KBM-7 (cell line): ENCODE measurements at places on chromosomes 3 and 15.

DNA sequence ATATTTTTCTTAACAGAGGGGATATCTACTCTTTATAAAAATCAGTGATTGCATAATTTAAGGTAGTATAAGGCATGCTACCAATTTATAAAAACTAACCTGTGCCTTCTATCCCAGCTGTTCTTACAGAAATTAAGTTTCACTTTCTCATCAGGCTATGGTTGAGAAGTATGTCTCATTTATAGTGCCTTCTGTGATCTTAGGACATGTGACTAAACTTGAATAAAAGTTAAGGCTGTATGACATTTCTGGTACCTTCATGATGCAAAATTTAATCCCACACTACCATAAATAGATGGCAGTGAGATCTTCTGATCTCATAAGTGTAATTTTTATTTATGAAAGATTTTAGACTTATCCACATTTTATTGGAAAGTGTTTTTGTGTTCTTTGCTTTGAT is 12.6 kb downstream of the TIPARP start:
- no peak for DNase-seq

GRCh38 chr15:48682942-48683651 is 37.6 kb upstream of the FBN1 start:
- no peak for DNase-seq

DNA sequence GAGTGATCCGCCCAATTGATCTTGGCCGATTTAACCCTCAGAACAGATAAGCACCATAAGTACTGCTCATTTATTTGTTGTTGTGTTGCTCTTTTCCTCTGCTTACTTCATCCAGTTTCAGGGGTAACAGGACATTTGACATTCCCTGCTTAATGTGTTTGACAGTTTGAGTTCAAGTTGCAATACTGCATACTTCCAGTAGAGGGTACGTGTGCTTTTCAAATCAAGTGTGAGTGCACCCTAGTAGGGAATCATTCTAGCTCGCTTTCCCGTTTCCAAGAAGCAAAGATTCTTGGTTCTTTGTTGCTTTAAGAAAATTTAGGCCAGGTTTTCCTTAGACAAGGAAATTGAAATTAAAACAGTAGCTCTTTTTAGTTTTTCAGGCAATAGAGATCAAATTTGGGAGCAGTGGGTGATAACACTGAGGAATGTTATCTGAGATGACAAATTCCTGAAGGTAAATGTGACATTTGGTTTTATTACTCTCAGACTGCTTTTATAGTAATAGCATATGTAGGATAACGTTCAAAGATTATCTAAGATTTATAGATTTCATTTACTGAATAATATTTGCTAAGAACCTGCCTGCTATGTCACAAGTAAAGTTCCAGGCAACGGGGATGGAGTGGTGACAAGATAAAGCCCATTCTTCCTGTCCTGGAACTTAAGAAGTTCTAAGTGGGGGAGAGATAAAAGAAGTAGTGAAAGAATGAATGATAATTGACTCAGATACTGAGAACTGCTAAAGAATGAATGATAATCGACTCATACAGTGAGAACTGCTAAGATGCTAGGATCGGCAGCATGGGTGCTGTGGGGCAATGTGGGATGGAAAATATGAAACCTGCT is 73.3 kb downstream of the SYNPR start:
- DNase-seq: peak; percentile 55

DNA sequence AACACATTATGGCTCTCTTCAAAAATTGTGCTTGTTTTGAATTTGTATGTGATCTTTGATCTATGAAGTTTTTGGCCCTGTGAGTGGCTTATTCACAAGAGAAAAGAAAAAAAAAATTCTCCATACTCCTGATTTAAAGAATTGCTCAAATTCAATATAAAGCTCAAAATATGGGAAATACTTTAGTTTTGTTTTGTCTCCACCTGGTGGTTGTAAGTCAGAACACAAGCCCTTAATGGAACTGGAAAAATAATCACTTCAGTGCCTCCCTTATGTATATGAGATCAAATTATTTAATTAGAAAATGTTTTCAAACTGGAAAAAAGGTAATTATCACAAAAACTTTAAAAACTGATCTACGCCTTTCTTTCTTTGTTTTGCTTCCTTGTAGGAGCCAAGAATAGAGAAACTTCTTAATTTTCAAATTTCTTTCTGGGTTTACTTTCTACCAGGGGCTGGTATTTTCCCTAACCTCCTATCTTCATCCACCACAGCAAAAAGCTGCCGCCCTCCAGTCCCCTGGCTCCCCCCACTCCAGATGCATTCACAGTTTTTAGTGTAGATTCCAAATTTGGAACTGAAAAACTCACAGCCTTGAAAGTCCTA is 50.6 kb downstream of the SERP1 start:
- DNase-seq: peak; percentile 76

DNA sequence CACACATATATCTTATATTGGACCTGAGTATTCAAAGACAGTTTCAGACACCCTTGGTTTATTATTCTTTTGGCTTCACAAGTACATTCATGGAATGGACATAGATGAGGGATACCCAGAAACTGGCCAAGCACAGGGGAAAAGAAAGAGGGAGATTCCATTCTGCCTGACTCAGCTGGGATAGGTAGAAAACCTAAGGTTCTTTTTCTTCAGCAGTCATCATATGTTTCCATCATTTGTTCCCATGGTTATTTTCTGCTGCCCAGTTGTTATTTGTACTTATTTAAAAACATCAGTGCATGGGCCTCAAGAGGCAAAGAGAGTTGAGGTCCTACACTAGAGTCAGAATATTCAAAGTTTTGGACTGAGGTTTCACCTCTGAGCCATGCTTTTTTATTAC is 91.8 kb downstream of the FILIP1L start:
- DNase-seq: no peak

GRCh38 chr3:167001374-167001773 is 378.7 kb downstream of the ZBBX start:
- no peak for DNase-seq

DNA sequence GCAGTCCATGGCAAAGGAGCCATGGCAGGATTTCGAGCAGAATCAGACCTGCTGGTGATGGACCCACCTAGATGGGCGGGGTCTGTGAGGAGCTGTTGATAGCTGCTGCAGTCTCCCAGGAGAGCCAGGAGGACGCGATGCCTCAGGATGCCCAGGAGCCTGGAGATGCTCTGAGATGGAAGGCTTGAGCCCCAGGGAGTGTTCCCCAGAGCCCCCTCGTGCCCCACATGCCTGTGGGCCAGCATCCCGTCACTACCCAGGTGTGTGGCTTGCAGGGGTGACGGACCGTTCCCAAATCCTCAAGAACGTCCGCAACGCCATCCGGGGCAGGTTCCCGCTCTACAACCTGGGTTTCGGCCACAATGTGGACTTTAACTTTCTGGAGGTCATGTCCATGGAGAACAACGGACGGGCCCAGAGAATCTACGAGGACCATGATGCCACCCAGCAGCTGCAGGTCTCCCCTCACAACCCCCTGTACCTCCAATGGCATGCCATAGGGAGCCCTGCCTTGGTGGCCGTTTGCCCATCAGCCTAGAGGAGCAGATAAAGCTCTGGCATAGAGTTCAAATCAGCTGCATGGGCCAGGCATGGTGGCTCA is 6.7 kb downstream of the ITIH1 start:
- no peak for DNase-seq

- no peak for DNase-seq
Observed at GRCh38 chr15:51105430-51106016, 10.8 kb upstream of the TNFAIP8L3 start.

DNA sequence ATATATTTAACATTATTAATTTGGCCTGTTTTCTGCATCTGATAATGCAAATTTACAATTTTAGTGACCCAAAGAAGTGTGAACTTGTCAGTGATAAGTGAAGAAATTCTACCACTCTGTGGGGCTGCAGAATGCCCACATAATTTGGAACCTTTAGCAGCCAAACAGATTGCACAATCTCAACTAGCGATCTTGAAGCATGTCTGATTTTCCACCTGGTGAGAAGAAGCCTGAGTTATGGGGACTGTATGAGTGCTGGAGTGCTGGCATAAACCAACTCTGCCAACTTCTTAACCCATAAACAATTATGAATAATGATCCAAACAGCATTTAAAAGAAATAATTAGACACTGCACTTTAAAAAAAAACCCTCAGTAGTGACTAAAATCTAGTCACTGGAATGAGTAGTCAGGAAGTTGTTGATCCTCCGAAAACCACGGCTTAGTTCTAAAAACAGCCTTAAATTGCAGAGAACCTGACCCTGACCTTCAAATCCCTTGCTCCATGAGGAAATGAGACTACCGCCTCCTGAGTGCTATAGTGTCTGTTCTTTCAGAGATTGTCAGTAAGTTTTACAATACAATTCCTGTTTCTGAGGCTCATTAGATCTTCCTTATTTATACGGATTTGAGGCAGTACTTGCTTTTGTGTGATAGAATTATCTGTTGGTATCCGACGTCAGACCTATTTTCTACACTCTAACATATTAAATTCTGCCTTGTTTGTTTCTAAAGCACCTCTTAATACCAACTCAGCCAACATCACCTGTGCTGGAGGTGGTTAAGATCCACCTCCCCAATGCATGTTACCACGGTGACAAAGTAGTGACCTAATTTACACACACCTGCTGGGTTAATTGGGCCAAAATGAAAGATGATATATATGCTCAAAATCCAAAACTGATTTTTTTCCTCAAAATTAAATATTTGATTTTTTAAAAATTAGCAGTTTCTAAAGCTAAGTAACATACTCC is 267.7 kb downstream of the ZBTB20 start:
- DNase-seq: peak; percentile 57

- peak; percentile 86 for DNase-seq
Observed at GRCh38 chr3:186826976-186827857, 15.3 kb upstream of the ADIPOQ start.

DNA sequence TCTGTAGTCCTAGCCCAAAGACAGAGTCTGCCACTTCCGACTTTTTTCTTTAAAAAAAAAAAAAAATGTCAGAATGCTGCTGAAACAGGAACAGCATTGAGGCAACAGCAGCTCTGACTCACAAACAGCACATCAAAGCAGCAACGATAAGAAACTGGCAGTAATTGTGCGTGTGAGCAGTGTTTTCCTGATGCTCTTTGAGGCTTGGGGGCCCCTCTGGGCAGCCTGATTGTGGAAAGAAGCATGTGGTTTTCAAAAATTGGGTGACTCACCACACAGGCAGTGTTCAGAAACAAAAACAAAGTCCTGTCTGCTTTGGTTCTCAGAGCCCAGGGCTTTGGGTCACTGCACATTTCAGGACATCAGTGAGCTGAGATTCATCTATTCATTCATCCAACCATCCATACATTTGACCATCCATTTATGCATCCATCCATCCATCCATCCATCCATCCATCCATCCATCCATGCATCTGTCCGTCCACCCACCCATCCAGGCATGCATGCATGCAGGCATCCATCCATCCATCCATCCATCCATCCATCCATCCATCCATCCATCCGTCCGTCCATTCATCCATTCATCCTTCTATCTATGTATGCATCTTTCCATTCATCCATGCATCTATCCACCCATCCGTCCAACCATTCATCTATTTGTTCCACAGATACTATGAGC is 308.4 kb downstream of the RPLP1 start:
- DNase-seq: peak; percentile 95

DNA sequence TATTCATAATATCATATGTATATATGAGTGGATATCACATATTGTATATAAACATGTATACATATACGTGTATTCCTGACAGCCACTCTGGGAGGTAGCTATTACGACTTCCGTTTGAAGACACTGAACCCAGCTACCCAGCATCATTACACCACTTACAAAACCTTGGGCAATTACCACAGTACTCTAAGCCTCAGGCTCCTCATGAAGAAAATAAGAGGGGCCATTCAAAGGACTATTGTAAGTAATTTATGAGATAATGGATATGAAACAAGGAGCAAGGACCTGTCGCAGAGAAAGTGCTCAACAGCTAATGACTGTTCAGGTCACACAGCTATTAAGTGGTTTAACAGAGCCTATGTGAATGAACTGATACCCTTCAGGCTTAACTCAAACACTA is 52.4 kb downstream of the KCNMB2 start:
- DNase-seq: no peak

GRCh38 chr3:136658946-136659682 is 93.1 kb downstream of the STAG1 start:
- DNase-seq: no peak

DNA sequence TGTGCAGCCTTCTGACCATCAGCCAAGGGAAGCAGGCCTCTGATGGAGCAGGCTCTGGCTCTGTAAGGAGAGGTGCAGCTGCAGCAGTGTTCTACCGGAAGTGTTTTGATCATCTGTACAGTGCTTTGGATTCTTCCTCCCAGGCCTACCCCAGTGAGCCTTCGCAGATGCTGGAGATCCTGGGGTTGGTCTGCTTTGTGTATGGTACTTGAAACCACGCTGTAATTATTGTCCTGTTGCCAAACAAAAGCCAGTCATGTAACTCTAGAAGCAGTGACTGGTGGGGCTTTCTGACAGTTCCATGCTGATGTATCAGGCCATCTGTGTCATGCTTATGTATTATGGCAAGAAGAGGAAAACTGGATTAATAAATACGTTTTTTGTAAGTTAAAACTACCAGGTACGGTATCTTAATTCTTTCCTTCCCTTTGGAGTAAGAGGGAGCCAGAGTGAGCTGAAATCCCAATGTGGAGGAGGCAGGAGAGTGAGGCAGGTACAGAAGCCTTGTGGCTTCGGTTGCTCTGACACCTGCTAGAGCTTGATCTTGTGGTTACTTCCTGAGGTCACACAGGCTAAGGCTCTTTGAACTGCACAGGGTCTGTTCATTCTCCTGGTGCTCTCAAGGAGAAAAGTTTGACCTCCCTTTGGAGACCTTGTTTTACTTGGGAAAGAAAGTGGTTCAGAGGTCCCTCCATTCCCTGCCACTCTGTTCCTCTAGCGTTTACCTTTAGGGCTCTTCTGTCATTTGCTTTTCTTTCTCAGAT is 3.7 kb downstream of the TMEM42 start:
- DNase-seq: no peak

- no peak for DNase-seq
Observed at GRCh38 chr3:177800561-177800960, 603.3 kb upstream of the TBL1XR1 start.

DNA sequence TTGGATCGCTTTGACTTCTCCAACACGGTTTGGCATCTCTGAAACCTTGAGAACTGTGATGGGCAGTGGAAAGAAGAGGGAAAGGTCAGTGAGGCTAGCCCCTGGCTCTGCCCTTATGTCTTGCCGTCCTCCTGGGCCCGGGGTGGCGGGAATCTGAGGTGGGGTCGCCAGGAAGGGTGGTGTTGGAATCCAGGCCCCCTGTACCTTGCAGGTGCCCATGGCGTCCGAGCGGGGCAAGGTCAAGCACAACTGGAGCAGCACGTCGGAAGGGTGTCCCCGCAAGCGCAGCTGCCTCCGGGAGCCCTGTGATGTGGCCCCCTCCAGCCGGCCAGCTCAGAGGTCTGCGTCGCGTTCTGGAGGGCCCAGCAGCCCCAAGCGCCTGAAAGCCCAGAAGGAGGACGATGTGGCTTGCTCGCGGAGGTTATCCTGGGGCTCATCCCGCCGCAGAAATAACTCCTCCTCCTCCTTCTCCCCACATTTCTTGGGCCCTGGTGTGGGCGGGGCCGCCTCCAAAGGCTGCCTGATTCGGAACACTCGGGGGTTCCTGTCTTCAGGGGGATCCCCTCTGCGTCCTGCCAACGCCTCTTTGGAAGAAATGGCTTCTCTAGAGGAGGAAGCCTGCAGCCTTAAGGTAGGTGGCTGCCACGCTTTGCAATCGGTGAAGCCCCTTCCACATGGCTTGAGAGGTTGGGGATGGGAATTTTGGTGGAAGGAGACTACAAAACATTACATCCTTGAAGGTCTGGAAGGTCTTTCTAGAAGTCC is 907 bp downstream of the TATDN2 start:
- DNase-seq: peak; percentile 39

GRCh38 chr15:48086133-48086532 is 34.7 kb upstream of the SLC24A5 start:
- DNase-seq: no peak
